ENCODE measurements at places on chromosomes 12 and 14. TPM values are rescaled to one million over a fixed set of nuclear protein-coding genes. Genes with fewer than 3 reads are reported as not detected.

GRCh38 chr12:68341822-68342221 is 9.7 kb upstream of the MDM1 start:
- no peak overlapping the region for H3K27ac ChIP-seq
- no peaks in the 10 kb centered on the region for H3K4me1 ChIP-seq
- DNase-seq, result no peak
- no peaks in the 10 kb centered on the region for H3K27me3 ChIP-seq
- no peaks in the 10 kb centered on the region for H3K36me3 ChIP-seq
- H3K4me3 ChIP-seq, result no peak overlapping the region

- no peaks in the 10 kb centered on the region for H3K36me3 ChIP-seq
- peaks cover 5% of the 10 kb centered on the region for H3K4me1 ChIP-seq
- H3K27ac ChIP-seq, result no peak overlapping the region
- H3K4me3 ChIP-seq, result peak overlapping the region; percentile 64
Measured at GRCh38 chr14:58637040-58637390, 747 bp upstream of the DACT1 start.

GRCh38 chr14:52268279-52269061 is 972 bp downstream of the PTGDR start:
- H3K4me1 ChIP-seq, result no peaks in the 10 kb centered on the region
- peak overlapping the region; percentile 62 for H3K4me3 ChIP-seq
- DNase-seq, result no peak
- H3K27ac ChIP-seq, result no peak overlapping the region
- no peaks in the 10 kb centered on the region for H3K36me3 ChIP-seq

DNA sequence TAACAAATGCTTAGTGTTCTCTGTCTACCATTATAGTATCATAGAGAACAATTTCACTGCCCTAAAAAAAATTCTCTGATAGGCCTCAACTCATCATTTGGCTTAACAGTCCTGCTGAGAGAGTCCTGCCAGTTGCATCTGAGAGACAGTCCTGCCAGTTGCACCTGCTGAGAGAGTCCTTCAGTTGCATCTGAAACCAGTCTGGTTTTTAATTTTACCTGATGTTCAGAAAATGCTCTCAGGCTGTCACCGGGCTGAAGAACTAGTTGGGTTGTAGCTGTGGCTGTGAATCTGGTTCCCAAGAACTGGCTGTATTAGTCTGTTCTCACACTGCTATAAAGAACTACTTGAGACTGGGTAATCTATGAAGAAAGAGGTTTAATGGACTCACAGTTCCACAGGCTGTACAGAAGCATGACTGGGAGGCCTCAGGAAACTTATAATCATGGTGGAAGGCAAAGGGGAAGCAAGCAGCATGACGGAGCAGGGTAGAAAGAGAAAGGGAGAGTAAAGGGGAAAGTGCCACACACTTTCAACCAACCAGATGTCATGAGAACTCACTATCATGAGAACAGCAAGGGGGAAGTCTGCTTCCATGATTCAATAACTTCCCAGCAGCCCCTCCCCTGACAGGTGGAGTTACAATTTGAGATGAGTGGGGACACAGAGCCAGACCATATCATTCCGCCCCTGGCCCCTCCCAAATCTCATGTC is 51.6 kb downstream of the PRKCH start:
- no peak overlapping the region for H3K4me3 ChIP-seq
- H3K4me1 ChIP-seq, result no peaks in the 10 kb centered on the region
- no peaks in the 10 kb centered on the region for H3K27me3 ChIP-seq
- H3K27ac ChIP-seq, result no peak overlapping the region

GRCh38 chr12:27309995-27310315 is 22.7 kb upstream of the BMAL2 start:
- H3K4me1 ChIP-seq, result no peaks in the 10 kb centered on the region
- no peak overlapping the region for H3K27ac ChIP-seq
- DNase-seq, result no peak
- H3K36me3 ChIP-seq, result no peaks in the 10 kb centered on the region

DNA sequence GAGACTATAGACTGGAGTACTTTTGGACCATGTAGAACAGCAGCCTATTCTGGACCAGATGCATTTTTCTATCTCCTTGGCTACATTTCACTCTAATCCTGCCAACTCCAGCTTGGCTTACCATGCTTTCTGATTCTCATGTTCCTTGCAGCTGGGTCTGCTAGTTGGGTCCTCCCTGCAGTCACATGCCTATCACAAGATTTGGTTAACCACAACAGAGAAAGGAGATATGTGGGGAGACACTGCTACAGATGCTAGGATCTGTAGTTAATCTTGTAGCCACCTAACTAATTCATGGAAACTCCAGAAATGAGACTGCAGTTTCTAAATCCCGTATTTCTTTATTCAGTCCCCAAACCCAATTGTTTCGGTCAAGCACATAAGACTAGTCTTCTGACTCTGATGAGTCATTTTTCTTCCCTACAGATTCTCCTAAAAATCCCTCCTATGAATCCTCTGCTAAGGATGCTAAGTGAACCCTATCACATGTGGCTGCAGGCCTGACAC is 410.6 kb downstream of the DAD1 start:
- DNase-seq, result no peak
- H3K4me3 ChIP-seq, result no peak overlapping the region
- no peaks in the 10 kb centered on the region for H3K36me3 ChIP-seq
- no peak overlapping the region for H3K27ac ChIP-seq
- H3K27me3 ChIP-seq, result no peaks in the 10 kb centered on the region
- no peaks in the 10 kb centered on the region for H3K4me1 ChIP-seq

DNA sequence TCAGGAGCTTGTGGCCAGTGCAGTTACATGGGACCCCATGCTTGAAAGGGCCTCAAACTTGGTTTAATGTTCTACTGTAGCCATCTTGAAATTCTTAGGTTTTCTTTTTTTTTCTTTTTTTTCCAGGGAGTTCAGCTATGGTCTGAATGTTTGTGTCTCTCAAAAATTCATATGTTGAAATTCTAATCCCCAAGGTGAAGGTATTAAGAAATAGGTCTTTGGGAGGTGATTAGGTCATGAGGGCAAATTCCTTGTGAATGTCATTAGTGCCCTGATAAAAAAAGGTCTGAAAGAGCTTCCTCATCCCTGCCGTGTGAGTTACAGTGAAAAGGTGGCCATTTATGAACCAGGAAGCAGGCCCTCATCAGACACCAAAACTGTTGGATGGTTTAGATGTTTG is 324.1 kb downstream of the C12orf75 start:
- no peaks in the 10 kb centered on the region for H3K4me1 ChIP-seq
- H3K27ac ChIP-seq, result no peak overlapping the region
- no peak for DNase-seq
- H3K36me3 ChIP-seq, result no peaks in the 10 kb centered on the region

DNA sequence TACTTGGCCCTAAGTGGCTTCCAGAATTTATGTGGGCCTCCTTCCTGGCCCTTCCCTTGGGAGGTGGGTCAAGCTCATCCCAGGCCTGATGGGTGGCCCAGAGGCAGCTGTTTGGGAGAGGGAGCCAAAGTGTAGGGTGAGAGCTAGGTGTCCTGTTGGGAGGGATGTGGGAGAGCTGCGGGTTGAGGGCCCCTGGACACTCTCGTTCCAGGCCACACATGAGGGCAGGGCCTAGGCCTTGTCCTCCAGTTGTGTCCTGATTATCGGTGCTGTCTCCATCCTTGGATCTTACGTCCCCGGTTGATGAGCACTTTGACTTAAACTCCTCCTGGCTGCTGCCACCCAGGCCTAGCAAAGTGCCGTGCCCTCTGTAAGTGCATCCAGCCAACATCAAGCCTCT is 177.5 kb upstream of the VASH1 start:
- H3K4me1 ChIP-seq, result no peaks in the 10 kb centered on the region
- H3K36me3 ChIP-seq, result no peaks in the 10 kb centered on the region
- no peak overlapping the region for H3K27ac ChIP-seq
- no peak for DNase-seq

DNA sequence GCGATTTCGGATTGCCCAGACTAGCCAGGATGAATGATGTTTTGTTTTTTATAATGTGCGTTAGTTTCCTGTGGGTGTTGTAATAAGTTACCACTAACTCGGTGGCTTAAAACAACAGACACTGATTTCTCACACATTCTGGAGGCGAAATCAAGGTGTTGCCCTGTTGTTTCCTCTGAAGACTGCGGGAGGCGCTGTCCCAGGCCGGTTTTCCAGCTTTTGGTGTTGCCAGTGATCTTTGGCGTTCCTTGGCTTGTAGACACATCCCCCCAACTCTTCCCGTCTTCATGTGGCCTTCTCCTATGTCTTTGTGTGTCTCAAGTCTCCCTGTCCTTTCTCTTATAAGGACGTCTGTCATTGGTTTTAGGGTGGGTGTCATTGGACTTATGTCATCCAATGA is 267.7 kb downstream of the AACS start:
- H3K4me1 ChIP-seq, result no peaks in the 10 kb centered on the region
- H3K4me3 ChIP-seq, result no peak overlapping the region
- H3K27ac ChIP-seq, result no peak overlapping the region

DNA sequence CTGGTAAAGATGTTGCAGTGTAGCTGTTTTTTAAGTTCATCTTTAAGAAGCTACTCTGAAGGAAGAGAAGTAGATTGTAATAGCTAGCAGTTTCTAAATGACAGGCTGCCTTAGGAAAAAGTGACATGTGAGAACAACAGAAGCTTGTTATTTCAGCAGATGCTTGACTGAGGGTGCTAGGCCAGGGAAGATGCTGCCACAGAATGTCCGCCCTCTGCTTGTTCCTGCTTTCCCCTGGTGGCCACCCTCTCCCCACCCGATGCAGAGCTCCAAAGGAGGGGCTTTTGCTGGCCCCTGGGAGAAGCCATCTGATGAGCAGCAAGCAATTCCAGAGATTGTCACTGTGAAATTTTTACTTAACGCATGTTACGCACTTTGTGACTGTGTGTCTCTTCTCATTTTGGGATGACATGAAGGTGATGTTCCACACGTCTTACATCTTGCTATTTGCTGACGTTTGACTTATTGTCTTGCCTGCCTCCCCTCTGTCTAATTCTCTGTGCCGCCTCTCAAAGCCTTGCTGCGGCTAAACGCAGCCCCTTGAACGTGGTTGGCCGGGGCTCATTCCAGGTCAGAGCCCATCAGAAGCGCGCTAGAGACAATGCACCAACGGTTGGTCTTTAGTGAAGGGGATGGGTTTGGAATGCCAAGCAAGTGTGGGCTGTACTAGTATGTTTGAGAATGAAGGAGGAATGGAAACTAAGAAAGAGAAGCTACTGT is 44.8 kb downstream of the WDR20 start:
- DNase-seq, result no peak
- no peak overlapping the region for H3K27ac ChIP-seq
- H3K36me3 ChIP-seq, result no peaks in the 10 kb centered on the region
- no peak overlapping the region for H3K4me3 ChIP-seq

DNA sequence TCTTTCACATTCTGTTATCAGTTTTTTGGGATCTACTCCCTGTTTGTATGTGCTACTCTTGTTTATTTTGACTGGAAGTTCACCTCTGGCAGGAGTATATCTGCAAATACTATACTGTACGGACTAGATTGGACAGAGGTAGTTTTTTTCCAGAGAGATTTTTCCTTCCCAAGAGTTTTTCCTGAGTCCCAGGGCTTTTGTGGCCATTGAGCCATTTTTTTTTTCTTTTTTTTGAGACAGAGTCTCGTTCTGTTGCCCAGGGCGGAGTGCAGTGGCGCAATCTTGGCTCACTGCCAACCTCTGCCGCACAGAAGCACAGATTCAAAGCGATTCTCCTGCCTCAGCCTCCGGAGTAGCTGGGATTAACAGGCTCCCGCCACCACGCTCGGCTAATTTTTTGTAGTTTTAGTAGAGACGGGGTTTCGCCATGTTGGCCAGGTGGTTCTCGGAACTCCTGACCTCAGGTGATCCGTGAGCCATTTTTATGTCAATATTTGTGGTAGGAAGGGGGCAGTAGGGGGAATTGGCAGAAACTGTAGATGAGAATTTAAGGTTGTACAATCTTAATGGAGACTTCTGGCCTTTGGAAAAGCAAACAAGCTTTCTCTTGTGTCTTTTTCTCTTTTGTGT is 19.4 kb downstream of the KTN1 start:
- no peak overlapping the region for H3K27ac ChIP-seq
- no peaks in the 10 kb centered on the region for H3K36me3 ChIP-seq
- peak; percentile 61 for DNase-seq

DNA sequence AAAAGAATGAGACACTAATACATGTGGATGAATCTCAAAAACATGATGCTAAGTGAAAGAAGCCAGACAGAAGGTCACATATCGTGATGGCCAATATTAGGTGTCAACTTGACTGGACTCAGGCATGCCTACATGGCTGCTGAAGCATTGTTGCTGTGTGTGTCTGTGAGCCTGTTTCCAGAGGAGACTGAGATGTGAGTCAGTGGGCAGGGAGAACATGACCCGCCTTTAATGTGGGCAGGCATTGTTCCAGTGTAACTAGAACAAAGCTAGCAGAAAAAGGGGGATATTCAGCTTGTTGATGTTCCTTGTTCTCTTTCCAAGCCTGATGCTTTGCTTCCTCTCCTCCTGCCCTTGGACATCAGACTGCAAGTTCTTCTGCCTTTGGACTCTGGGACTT is 47.6 kb downstream of the DCAF5 start:
- H3K27me3 ChIP-seq, result no peaks in the 10 kb centered on the region
- H3K36me3 ChIP-seq, result no peaks in the 10 kb centered on the region
- no peak overlapping the region for H3K4me3 ChIP-seq
- no peak overlapping the region for H3K27ac ChIP-seq

GRCh38 chr14:105568859-105569766 is 42.7 kb downstream of the TMEM121 start:
- no peaks in the 10 kb centered on the region for H3K36me3 ChIP-seq
- H3K4me3 ChIP-seq, result no peak overlapping the region
- no peaks in the 10 kb centered on the region for H3K4me1 ChIP-seq
- DNase-seq, result no peak

Gene CCDC197
- not detected for total RNA-seq

Gene SERPINA1
- 7.5 TPM for total RNA-seq

Gene FGF23
- not detected for total RNA-seq

Gene PLA2G1B
- total RNA-seq, result not detected

Gene KRT8
- total RNA-seq, result 4.6 TPM

Gene ADSS1
- total RNA-seq, result 6.9 TPM
